NCI-H1092 (cell line): ENCODE measurements at places on chromosomes 1 and 21.

GRCh38 chr1:43067233-43067745 is 104.8 kb downstream of the EBNA1BP2 start:
- DNase-seq: no peak

DNA sequence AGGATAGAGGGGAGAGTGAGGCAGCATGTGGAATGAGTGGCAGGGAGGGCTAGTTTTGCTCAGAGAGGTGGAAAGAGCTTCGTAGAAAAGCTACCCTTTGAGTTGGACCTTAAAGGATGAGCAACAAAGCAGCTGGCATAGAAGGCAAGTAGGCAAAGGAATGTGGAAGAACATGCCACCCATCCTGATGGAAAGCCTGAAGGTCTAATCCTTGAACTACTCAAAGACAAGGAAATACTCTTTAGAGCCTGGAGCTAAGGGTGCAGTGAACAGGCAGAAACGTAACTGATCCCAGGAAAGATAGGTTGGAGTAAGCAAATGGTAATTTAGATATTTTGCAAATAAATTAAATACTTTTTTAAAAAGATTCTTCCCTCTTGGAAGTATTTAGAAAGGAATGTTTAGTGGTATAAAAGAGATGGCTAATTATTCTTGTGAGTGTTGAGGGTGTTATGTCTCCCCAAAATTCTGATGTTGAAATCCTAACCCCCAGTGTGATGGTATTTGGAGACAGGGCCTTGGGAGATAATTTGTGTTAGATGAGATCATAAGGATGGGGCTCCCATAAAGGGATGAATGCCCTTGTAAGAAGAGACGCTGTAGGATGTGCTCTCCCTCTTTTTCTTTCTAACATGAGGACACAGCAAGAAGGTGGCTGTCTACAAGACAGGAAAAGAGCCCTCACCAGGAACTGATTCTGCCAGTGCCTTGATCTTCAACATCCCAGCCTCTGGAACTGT is 308.1 kb upstream of the RUNX1 start:
- no peak for DNase-seq

DNA sequence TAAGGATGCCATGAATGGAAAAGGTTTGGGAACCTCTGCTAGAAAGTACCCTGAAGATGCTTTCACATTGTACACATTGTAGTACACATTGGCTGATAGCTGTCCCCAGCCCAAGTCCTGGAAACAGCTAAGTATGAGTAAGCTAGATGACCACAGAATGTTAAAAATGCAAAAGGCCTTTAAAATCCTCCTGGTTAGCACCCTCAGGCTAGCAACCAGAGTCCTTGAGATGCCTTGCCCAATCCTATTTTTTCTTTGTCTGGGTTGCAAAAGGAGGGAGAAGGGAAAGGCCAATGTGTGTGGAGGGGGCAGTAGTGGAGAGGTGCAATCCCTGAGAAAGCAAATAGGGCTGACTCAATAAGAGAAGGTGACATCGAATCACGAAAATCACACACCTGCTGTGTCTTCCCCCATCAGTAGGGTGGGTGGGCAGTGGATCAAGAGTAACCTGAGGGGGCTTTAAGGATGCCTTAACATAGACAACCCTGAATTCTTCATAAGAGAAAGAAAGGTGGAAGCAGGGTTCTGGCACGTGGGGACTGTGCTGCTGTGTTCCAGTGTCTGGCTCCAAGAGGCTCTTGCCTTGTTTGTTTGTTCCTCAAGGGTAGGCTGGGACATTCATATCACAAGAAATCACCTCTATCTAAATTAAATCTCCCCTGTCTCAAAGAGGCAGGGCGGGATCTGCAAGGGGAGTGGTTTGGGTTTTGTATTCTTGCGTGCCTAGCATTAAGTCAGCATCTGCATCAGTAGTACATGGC is 266.2 kb upstream of the PLXNA2 start:
- DNase-seq: no peak

DNA sequence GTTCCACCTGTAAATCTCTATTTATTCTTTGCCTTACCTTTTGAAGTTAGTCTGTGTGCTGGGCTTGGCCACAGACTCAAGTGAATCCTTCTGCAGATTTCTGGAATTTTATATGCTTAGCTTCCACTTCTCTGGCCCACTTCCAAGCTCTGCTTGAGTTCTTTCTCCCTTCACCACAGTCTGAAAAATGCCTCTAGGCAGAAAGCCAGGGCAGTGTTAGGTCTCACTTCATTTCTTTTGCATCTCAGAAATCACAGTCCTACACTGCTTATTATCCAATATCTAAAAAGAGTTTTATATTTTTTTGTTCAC is 48.9 kb downstream of the INKA2 start:
- no peak for DNase-seq
